ENCODE measurements at places on chromosomes 6 and 20.

DNA sequence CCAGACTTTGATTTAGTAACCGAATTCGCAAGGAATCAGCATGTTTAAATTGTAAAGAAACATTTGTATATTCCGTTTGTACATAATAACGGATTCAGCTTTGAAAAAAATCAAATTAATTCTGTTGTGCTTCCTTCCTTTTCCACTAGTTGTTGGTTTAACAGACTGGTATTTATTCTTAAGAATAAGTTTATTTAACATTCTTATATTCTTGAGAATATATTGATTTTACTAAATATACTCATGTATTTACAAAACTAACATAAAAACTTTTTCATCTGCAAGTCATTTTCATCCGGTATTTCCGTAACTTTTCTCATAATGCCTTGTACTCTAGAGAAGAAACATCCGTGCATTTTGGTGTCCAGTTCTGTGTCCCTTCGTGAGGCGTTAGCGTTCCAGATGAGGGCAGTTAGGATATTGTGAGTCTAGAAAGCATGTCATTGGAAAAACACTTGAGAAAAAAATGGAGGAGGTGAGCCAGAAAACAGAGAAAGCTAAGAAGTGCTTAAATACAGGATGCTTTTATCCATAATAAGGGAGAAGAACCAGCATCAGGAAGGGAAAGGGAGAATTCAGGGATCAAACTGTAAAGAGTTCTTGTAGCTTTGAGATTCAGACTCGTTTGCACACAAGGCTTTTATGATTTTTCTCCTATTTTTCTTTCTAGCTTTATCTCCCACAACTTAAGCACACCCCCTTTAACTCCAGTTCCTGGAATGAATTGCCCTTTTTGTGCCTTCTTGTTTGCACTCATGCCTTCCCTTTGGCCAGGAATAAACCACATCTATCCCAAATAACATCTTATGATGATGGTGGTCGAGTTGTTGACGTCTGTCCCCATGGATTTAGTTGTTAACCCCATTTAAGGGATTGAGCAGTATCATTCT lies 1.8 kb downstream of the WRNIP1 start:
- no peak for DNase-seq

- DNase-seq: peak; percentile 57
These were observed 85.7 kb upstream of the FOXC1 start for GRCh38 chr6:1524040-1524480.

- no peak for DNase-seq
These were observed 12.6 kb upstream of the MUC21 start for GRCh38 chr6:30970946-30971345.

GRCh38 chr6:46453741-46454316 lies 37.4 kb downstream of the RCAN2 start:
- DNase-seq: no peak

DNA sequence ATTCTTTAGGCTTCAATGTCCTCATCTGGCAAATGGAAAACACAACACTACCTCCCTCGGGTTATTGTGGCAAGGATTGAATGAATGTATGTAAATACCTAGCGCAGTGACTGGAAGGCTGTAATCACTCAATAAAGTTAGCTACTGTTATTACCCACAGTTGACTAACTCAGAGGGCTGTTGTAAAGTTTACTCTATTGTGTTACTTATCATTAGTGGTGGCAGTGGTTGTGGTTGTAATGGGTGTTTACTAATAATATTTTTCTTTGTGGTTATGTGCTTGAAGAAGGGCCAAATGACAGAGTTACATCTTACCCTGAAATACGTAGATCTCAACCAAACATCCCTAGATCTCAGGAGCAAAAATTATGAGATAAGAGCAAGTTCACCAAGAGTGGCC lies 42.0 kb upstream of the PXDC1 start:
- no peak for DNase-seq

GRCh38 chr20:49810491-49811190 lies 2.0 kb upstream of the SLC9A8 start:
- DNase-seq: no peak

- no peak for DNase-seq
These were observed 85.3 kb downstream of the SIM1 start for GRCh38 chr6:100379386-100379785.

DNA sequence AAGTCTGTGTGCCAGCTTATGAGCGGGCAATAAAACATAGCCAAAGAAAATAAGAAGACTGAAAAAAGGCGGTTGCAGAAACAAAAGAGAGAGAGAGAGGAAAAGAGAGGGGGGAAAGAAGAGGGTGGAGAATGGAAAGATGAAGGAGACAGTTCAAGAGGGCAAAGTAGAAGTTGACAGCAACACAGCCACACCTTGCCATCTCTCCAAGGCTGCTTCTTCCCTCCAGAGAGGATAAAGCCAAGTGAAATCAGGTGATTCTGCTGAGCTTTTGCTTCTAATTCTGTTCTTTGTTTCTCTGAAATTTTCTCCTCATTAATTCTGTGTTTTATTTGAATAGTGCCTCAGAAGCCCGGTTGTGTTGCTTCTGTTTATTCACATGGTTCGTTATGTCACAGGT lies 48.5 kb downstream of the PTPRK start:
- DNase-seq: no peak

GRCh38 chr6:142013287-142013686 lies 119.4 kb upstream of the GJE1 start:
- no peak for DNase-seq

- no peak for DNase-seq
These were observed 32.4 kb upstream of the FBXO9 start for GRCh38 chr6:53032849-53033248.

GRCh38 chr6:42781796-42782688 lies at the start of gene BICRAL:
Gene BICRAL (plus strand): TSS chr6:42782052. CDS start chr6:42822023, 39,971 bp downstream.
- DNase-seq: no peak

- DNase-seq: no peak
These were observed 7.3 kb downstream of the GHRH start for GRCh38 chr20:37254114-37254878.

DNA sequence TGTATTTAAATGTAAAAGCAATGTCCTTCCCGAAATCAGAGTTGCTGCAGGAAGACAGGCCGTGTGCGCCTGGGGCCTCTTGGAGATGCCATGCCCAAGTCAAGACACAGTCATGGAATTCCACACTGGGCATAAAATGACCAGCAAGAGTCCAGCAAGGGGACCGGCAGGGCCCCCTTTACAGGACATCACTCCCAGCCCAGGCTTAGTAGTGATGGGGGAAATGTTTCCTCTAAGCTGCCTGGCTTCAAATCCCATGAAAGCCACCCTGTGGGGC lies 1.9 kb upstream of the PPP1R3G start:
- DNase-seq: no peak

GRCh38 chr6:128097009-128097408 lies 196.2 kb upstream of the THEMIS start:
- DNase-seq: no peak

DNA sequence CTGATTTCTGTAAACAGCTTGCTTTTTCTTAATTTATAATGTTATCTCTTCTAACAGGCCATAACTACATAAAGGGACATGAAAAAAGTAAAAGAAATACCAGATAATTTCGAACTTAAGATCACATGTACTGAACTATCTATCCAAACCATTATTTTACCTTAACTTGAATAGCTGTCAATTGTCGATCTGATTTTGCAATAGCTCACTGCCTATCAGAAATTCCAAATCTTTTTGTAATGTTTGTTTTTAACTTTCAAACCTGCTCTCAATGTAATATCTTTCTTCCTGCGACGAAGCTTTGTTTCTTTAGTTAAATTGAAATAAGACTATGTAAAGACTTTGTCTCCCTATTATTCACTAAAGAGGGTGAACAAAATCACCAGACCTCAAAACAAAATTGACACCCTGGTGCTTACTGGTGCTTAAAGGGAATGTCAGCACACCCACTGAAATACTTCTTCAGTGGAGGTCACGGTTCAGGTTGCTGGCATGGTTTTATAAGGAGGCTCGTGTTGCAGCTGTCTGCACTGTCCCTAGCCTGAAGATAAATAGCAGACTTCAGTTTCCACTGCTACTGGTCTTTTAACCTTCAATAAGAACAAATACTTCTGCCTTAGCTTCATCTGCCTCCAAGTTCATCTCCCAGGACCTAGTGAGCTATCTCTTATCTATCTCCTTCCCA lies 117.5 kb upstream of the QKI start:
- DNase-seq: no peak

- DNase-seq: no peak
These were observed 362.3 kb downstream of the MAFB start for GRCh38 chr20:40326784-40327183.

- DNase-seq: no peak
These were observed 166.8 kb upstream of the CARMIL1 start for GRCh38 chr6:25112322-25112773.

DNA sequence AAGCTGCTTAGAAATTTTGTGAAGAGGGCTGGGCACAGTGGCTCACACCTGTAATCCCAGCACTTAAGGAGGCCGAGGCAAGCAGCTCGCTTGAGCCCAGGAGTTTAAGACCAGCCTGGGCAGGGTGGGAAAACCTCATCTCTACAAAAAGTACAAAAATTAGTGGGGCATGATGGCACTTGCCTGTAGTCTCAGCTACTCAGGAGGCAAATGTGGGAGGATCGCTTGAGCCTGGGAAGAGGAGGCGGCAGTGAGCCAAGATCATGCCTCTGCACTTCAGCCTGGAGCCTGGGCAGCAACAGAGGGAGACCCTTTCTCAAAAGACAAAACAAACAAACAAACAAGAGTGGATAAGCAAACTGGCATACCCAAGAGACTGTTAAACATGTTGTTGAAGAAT lies 308.3 kb upstream of the ADGRB3 start:
- DNase-seq: no peak

- DNase-seq: no peak
These were observed 10.2 kb upstream of the TMEM200A start for GRCh38 chr6:130355572-130355971.

GRCh38 chr20:58519940-58520712 lies 4.9 kb upstream of the APCDD1L start:
- DNase-seq: no peak

DNA sequence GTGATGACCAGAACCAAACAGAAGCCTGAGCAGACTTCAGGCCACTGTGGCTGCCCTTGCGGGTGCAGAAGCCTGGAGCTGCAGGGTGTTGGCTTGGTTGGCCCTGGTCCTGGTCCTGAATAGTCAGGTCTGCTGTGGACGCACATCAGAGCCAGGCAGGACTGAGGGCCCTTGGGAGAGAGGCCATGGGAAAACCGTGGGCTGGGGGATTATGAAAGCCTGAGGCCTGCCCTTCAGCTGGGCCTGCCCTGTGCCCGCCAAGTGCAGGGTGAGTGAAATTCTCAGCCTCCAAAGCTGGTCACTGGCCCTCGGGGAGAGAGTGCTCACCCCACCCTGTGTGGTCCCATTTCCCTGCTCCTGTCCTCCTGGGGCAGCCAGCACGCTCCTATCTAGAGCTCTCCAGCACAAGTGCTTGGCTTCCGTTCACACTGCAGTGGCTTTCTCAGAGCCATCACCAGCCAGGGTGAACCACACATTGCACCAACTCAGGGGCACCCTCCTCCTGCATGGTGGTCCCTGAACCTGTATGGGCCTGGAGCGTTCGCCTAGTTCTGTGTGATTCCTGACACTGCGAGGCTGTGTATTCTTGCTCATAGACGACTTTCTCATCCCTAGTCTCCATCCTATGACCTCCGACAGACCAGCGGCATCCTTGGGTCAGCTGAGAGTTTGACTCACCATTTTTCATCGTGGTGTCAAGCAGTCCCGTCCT lies 146.1 kb downstream of the TTLL2 start:
- no peak for DNase-seq

DNA sequence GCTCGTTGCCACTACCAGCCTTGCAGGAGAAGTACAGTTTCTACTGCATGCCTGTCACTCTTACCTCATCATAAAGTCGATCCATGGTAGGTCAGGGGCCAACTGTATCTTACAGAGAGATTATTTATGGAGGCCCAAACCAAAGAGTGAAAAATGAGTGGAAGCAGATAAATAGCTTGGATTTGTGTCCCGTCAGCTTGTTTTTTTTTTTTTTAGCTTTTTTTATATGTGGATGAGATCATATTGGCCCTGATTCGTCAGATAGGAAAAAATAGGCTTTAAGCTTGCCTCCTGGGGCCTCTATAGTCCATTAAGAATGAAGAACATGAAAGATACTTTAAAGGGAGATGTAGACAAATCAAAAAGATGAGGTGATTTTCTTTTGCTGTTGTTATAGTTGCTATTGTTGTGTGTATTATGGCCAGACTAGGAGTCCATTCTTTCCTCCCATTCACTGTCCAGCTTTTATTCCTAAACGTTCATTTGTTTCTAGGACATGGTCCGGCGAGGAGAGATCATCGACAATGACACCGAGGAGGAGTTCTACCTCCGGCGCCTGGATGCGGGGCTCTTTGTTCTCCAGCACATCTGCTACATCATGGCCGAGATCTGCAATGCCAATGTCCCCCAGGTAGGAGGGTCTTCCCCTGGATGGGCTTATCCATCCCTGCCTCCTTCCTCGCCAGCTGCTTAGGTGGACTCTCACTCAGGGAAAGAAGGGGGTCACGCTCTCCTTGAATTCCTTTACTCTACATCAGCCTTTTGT lies 43.3 kb upstream of the VSTM2L start:
- DNase-seq: no peak

DNA sequence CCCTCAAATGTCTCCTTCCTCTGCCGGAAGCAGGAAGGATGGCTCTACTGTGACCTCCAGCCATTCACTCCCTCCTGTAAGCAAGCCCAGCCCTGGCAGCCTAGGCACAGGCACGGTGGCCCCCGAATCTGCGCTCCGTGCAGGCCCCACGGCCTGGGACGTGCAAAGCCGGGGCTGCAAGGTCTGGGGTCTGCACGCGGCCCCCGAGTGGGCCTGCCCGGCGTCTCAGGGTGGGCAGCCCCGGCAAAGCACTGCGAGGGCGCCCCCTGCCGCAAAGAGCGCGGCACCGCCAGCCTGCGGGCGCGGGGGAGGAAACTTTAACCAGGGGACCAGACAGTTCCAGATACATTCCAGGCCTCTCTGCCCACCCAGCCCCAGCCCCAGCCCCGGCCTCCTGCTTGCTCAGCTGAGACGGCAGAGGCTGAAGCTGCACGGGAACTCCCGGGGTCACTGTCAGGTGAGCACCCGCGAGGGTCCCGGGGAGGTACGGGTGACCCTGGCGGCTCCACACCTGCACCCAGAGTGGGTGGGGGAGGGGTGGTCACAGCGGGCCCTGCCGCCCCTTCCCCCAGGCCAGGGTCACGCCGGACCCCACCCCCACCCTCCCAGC lies 98.8 kb downstream of the ASXL1 start:
- no peak for DNase-seq

DNA sequence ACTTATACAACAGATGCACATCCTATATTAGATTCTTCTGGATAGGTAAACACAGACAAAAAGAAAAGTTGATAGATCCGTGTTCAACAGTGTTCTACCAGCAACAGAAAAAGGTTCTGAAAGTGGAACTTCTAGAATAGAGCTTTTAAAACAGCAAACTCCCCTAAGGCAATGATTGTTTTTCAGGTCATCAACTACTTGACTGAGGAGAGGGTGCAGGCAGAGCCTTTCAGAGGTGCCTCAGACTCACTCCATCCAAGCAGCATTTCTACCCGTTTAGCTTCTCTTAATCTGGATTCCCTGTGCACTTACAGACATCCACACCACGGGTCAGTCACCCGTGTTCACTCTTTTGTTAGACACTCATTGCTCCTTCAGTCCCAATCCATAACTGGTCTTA lies 28.9 kb downstream of the FYN start:
- no peak for DNase-seq

Measured in NT2/D1 (cell line).